Psoas muscle (tissue), 8 donors: ENCODE measurements at places on chromosomes 11 and 22. TPM values are rescaled to one million over a fixed set of nuclear protein-coding genes. Genes with fewer than 3 reads are reported as not detected.

DNA sequence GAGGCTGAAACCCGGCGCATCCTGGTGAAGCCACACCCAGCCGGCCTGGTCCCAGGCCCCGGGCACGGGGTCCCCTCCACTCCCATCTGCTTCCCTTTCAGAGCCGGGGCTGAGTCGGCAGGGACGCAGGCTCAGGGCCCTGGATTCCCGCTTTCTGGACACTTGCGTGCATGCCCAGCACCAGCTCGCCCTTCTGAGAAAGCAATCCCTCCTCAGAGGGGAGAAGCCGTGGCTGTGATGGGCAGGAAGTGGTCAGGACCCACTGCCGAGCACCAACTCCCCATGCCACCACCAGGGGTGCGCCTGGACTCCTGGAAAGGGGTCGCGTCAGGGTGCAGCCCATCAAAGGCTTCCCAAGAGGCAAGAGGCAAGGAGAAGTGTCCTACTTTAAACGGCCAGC lies 15.1 kb downstream of the CDKN1C start:
- H3K27me3 ChIP-seq = peaks cover 24% of the 10 kb centered on the region
- DNase-seq = no peak
- H3K27ac ChIP-seq = no peak overlapping the region
- H3K36me3 ChIP-seq = no peaks in the 10 kb centered on the region

- H3K36me3 ChIP-seq = no peaks in the 10 kb centered on the region
- H3K27me3 ChIP-seq = no peaks in the 10 kb centered on the region
- no peaks in the 10 kb centered on the region for H3K4me1 ChIP-seq
Measured at GRCh38 chr11:128098781-128099180, 488.6 kb downstream of the ETS1 start.

GRCh38 chr11:48002561-48002960 lies 22.2 kb downstream of the PTPRJ start:
- DNase-seq = no peak
- no peaks in the 10 kb centered on the region for H3K36me3 ChIP-seq
- H3K27me3 ChIP-seq = no peaks in the 10 kb centered on the region
- no peak overlapping the region for H3K4me3 ChIP-seq
- no peak overlapping the region for H3K27ac ChIP-seq

DNA sequence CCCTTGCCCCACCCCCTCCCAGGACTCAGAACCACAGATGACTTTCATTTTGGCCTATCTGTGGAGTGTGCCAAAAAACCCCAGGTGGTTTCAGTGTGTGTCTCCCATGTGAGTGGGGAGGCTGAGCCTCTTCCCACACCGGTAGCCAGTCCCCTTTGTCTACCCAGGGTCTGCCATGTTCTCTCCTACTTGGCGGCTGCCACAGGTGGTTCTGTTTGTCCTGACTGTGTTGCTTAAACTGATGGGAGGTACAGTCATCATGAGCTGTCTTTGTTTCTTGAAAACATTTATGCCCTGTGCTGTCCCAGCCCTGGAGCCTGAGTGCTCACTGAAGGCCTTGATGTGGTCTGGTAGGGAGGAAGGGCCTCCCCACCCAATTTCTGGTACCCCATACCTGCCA lies 39.7 kb upstream of the SUSD2 start:
- no peak overlapping the region for H3K4me3 ChIP-seq
- DNase-seq = no peak
- no peak overlapping the region for H3K27ac ChIP-seq
- H3K36me3 ChIP-seq = peaks cover 10% of the 10 kb centered on the region
- peaks cover 17% of the 10 kb centered on the region for H3K4me1 ChIP-seq
- H3K27me3 ChIP-seq = no peaks in the 10 kb centered on the region

GRCh38 chr22:36644333-36644757 lies 59.2 kb downstream of the CACNG2 start:
- H3K27ac ChIP-seq = no peak overlapping the region
- no peak for DNase-seq
- no peaks in the 10 kb centered on the region for H3K4me1 ChIP-seq
- H3K36me3 ChIP-seq = no peaks in the 10 kb centered on the region
- no peaks in the 10 kb centered on the region for H3K27me3 ChIP-seq
- H3K4me3 ChIP-seq = no peak overlapping the region

GRCh38 chr11:69494851-69495250 lies 13.4 kb downstream of the LINC01488 start:
- peaks cover 15% of the 10 kb centered on the region for H3K4me1 ChIP-seq
- DNase-seq = no peak
- no peak overlapping the region for H3K4me3 ChIP-seq
- no peaks in the 10 kb centered on the region for H3K27me3 ChIP-seq
- H3K27ac ChIP-seq = no peak overlapping the region

DNA sequence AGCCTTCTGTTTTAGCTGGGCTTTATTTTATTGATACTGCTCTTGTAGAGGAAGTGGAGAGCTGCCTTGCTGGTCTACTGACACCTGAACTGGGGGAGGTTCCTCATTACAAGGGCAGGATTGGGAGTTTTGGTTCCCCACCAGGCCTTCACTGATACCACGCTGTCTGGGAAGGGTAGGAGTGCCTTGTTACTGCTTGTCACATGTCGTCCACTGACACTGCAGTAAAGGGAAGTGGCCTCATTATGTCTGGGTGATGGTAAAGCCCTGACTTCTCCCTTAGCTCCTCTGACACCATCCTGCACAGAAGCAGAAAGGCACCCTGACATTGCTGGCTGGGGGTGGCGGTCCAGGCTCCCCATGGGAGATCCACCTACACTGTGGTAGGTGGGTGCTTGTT lies 38.7 kb upstream of the ELF5 start:
- H3K36me3 ChIP-seq = no peaks in the 10 kb centered on the region
- peaks cover 2% of the 10 kb centered on the region for H3K27me3 ChIP-seq
- no peak overlapping the region for H3K4me3 ChIP-seq
- H3K4me1 ChIP-seq = no peaks in the 10 kb centered on the region
- no peak overlapping the region for H3K27ac ChIP-seq

The YDJC gene
- total RNA-seq = 2.6 TPM
